ENCODE measurements at places on chromosomes 1 and 21.

DNA sequence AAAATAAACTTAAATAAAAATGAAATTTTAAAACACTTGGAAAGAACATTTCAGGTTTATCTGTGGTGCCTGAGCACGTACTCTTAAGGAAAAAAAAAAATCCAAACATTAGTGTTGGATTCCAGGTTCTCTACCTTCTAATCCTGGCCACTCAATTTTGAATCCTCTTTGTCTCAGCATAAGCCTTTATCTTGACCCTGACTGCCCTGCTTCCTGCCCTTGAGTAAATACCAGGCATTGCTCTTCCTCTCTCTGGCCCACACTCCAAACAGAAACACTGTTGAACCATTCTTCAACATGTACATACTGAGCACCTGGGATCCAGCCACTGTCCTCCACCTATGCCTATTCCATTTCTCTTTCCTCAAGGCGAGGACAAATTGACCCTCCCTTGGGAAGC lies 11.4 kb upstream of the VANGL1 start:
- no peak for DNase-seq

GRCh38 chr1:151986501-151987190 lies 7.0 kb downstream of the S100A10 start:
- peak; percentile 38 for DNase-seq

DNA sequence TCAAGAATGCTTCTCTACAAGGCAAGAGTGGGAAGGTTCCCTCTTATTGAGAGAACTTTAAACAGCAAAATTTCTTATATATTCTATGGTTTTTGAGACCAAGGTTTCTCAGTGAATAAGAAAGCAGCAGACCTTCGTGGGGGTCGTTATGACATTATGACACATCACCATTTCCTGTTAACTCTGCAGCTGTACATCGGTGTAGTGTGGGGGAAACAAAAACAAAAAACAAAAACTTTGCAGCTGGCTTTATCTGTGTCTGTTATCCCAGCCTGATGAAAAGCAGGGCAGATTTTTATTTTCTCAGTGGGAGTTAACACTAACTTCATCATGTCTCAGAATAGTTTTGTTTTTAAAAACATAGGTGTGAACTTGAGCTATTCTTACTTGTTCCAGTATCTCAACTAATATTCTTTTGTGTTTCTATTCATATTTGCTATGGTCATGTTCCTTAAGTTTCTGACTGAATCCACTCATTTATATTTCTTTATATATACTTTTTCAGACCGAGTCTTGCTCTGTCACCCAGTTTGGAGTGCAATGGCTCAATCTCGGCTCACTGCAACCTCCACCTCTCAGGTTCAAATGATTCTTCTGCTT lies 2.1 kb downstream of the SDE2 start:
- peak; percentile 43 for DNase-seq

DNA sequence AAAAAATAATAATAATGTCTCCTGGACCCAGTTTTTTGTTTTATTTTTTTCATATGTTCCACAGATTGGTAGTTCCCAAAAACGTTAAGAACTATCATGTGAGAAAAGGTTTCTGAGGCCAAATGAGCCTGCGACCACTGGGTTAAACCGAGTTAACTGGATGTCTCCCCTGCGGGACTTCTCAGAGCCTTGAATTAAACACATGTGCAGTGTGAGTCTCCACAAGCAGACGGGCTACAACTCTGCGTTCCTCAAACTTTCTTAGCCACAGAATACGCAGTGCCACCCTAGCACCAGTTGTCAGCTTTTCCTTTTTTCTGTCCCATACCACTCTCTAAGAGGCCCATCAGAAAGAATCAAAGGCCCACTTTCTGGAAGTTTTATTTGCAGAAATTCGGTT lies 97.9 kb downstream of the LACTBL1 start:
- no peak for DNase-seq

GRCh38 chr21:23963454-23963853 lies 1643.8 kb downstream of the MRPL39 start:
- no peak for DNase-seq

DNA sequence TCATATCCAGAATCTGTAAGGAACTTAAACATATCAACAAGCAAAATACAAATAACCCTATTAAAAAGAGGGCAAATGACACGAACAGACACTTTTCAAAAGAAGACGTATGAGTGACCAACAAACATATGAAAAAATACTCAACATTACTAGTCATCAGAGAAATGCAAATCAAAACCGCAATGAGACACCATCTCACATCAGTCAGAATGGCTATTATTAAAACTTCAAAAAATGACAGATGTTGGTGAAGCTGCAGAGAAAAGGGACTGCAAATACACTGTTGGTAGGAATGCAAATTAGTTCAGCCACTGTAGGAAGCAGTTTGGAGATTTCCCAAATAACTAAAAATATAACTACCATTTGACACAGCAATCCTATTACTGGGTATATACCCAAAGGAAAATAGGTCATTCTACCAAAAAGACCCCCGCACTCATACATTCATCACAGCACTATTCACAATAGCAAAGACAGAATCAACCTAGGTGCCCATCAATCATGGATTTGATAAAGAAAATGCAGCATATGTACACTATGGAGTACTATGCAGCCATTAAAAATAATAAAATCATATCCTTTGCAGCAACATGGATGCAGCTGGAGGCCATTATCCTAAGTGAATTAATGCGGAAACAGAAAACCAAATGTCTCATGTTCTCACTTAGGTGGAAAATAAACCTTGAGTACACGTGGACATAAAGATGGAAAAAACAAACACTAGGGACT lies 230.1 kb upstream of the RAB4A start:
- no peak for DNase-seq

DNA sequence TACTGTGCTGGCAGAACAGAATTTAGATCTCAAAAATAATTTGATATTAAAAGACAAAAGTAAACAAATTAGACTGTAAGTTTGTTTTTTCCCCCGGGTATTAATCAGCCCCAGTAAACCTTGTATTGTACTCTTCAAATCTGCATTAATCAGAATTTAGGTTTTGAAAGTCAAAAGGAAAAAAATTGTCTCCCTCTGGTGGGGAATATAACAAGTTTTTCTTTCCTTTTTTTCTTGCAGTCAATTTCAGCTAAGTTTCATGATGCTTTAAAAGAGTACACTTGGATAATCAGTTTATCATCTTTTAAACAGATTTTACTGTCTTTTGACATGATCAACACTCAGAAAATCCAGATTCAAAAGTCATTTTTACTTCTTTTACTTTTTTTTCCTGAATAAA lies 134.5 kb upstream of the PKN2 start:
- DNase-seq: no peak

DNA sequence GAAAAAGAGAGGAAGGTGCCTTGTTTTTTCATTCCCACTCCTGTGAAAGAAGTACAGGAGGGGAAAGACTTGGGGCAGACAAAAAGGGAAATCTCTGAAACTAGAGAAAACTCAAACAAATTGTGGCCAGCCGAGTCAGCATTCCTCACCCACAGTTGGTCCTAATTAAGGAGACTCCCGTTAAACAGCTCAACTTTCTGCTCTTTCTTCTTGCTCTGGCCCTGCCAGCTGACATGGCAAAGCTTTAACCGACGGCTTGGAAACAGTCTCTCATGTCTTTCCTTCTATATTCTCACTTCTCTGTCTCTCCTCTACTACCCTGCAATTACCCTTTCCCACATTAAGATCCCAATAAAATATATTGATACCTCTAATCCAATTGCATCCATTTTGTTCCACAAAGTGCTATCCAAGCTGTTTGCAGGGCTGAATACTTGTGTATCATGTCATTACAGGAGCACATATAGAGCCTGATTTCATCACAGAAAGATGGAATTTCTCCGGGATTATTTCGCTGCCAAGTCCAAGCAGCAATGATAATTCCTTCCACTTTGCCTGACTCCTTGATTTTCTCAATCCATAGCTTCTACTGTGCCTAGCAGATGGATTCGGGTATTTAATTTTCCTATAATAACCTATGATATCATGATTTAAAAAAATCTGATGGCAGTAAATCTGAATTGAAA lies 65.4 kb upstream of the IPO9 start:
- peak; percentile 80 for DNase-seq

DNA sequence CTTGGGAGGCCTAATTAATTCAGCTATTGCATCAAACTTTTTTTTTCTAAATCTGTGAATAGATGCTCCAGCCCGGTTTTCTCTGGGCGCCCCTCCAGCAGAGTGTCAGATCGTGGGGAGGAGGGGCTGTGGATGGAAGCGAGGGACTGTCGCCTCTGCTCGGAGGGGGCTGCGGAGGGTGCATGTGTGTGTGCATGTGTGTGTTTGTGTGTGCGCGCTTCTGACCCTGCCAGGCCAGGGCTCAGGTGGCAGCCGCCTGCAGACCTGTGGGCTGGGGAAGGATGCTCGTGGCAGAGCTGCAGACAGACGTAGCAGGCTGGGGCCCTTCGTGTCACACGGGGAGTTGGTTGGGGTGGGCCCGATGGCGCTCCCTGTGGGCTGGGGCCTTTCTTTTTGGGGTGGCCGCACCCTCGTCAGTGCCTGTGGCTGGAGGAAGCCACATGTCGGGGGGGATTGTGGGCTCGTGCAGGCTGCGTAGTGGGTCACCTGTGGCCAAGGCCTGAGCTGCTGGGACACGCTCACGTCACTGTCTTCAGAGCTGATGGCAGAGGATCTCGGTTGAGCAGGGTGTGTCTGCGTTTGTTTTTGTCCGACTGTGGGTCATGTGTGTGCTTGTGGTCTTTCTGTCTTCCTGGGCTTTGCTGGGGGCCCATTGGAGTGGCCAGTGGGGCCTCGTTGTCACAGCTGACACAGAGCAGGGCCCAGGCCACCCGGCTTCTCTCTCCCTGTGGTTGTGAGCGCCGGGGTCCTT lies 2.8 kb downstream of the SKI start:
- DNase-seq: peak; percentile 44

DNA sequence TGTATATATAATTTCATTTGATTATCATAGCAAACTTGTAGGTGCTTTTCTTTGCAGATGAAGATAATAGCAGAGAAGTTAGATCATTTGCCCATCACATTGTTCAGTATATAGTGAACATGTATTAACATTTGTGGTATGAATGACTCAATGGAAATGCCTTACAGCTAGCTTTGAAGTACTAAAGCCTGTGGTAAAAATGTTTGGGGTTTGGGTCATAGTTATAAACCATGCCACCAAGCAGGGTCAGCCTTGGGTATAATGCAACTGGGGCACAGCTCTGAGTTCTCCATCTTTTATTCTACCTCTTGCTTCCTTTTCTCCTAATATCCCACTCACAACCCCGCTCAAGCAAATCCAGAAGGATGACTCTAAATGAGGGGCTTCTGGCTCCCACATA lies 141.6 kb downstream of the KCNT2 start:
- peak; percentile 77 for DNase-seq

- DNase-seq: peak; percentile 76
These were observed 95.9 kb downstream of the KCNJ15 start for GRCh38 chr21:38352536-38353219.

DNA sequence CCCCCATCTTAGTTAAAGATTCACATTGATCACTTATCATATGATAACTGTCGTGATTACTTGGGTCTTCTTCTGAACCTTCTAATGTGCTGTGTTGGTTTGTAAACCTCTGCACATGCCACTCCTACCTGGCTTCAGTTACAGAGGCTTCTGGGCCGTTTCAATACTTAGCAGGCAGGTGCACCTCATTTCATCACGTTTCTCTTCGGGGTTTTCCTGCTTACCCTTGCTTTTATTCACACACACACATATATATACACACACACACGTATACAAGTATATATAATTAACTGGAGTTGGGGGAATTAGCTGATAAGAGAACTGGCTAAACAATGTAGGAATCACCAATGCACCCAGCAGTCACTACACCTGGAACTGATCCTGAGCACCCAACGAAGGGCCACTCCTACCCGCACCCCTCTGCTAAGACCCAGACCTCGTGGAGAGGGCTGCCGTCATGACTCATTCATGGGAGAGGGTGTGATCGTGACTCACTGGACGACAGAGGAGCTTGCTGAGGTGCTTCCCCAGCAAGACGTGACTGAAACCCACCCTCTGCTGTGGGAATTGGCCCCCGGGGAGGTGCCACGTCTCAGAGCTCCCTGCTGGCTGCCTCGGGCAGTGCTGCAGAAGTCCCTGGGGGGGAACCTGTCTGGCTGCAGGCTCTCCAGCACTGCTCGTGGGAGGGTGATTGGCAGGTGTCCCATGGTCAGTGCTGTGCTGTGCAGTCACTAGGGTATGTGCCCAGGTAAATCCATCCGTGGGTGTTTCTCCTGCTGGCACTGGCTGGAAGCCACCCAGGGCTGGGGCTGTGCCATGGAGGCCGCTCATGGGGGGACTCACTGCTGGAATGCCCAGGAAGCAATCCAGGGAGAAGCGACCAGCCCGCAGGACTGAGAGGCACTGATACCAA lies 166.6 kb downstream of the DYRK1A start:
- DNase-seq: peak; percentile 40

DNA sequence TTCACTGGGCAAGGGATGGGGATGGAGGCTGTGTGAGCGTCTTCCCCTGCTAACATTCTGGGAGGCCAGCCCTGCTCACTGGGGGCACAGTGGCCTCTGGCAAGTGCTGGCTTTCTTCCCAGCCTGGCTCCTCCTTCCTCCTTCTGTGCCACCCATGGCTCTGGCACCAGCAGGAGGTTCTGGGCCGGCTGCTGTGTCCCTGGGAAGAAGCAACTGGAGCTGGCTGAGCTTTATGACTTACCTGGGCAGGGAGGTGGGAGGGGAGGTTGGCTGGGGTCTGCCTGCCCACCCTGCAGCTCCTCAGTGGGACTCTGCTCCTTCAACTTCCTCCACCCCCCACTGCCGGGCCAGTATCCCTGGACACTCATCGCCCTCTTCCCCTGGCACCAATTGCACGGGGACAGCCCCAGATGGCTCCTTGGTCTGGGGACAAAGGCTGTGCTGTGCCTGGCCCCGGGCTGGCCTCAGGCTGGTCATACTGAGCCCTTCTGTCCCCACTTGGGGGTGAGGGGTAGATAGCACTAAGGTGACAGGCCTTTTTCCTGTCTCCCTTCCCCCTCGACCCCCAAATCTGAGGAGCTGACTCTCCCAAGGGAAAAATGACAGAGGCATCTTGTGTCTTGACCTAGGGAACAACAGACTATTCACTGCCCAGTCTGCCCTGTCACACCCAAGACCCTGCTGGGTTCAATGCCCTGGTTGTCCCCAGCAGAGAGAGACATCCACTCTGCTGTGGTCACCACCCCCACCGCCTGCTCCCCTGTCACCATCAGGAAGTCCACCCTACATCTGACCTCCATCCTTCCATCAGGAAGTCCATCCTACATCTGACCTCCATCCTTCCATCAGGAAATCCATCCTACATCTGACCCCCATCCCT lies 14.4 kb downstream of the CDK18 start:
- no peak for DNase-seq

- no peak for DNase-seq
These were observed 403 bp downstream of the CCNL2 start for GRCh38 chr1:1398677-1399186.
